ENCODE measurements at places on chromosomes 7 and 10. TPM values are rescaled to one million over a fixed set of nuclear protein-coding genes. Genes with fewer than 3 reads are reported as not detected.

Gene TUBAL3
- not detected for total RNA-seq

Gene CYP2E1
- not detected for total RNA-seq

Gene SLC16A12
- not detected for total RNA-seq

Gene CYP2C18
- total RNA-seq, result 0.36 TPM

Gene ADAM12
- total RNA-seq, result not detected

Gene FEZF1
- total RNA-seq, result not detected

Gene GRID2IP
- 0.12 TPM for total RNA-seq

Gene IKZF5
- total RNA-seq, result 16.2 TPM

Gene ZNHIT1
- 35.3 TPM for total RNA-seq

- H3K36me3 ChIP-seq, result peaks cover 21% of the 10 kb centered on the region
- no peak for DNase-seq
- H3K4me1 ChIP-seq, result no peaks in the 10 kb centered on the region
- no peak overlapping the region for H3K4me3 ChIP-seq
- no peaks in the 10 kb centered on the region for H3K27me3 ChIP-seq
These were observed 200.1 kb downstream of the LRRN3 start for GRCh38 chr7:111290982-111291381.

DNA sequence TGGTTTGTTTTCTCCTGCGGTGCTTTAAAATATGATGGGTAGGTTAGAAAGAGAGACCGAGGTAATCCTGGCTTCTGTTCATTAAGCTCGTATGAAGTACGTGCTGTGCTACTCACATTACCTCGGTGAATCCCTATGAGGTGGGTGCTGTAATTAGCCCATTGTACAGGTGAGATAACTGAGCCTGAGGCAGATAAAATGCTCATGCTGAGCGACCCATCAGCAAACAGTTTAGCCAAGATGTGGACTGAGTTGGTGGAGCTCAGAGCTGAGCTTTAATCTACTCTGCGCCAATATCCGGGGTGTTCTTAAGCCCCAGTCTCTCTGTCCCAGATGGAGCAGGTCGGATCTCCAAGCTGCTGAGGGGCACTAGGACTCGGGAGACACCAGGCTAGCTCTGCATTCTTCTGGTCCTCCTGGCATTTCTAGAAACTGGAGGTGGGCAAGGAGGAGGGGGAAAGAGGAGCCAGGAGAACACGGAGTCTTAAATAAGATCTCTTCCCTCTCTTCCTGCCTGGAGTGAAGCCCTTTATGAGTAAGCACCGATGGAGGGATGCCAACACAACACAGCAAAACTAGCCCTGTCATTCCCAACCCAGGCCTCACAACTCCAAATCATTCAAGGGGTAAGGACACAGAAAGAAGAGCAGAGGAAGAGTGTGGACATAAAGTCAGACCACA, 458.5 kb downstream of the KCNMA1 start:
- no peaks in the 10 kb centered on the region for H3K4me1 ChIP-seq
- peaks cover 21% of the 10 kb centered on the region for H3K27me3 ChIP-seq
- H3K27ac ChIP-seq, result no peak overlapping the region
- no peak for DNase-seq
- H3K36me3 ChIP-seq, result no peaks in the 10 kb centered on the region
- no peak overlapping the region for H3K4me3 ChIP-seq

- peaks cover 31% of the 10 kb centered on the region for H3K4me1 ChIP-seq
- H3K36me3 ChIP-seq, result no peaks in the 10 kb centered on the region
- peak overlapping the region; percentile 59 for H3K4me3 ChIP-seq
- H3K27ac ChIP-seq, result peak overlapping the region; percentile 31
- H3K27me3 ChIP-seq, result no peaks in the 10 kb centered on the region
- peak; percentile 44 for DNase-seq
These were observed 167.9 kb upstream of the PRSS1 start for GRCh38 chr7:142581341-142581740.

DNA sequence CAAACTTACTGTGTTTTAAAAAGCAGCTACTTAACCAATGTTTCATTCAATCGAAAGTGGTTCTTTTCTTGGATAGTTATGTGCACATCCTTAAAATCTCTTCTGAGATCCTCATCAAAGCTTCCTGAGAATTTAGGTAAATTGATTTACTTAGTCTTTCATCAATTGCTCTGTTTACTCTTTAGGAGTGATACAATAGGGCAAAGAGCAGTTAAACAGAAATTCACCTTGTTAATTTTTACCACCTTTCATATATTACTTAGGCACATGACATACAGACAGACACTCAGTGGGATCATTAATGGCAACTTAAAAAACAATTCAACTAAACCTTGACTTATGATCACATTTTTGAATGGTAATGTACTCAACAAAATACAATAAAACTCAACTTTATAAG, 456.3 kb downstream of the DGKB start:
- no peak overlapping the region for H3K27ac ChIP-seq
- DNase-seq, result no peak
- H3K4me1 ChIP-seq, result peaks cover 7% of the 10 kb centered on the region
- H3K4me3 ChIP-seq, result no peak overlapping the region

- peaks cover 23% of the 10 kb centered on the region for H3K36me3 ChIP-seq
- H3K4me3 ChIP-seq, result peak overlapping the region; percentile 87
- H3K27ac ChIP-seq, result peak overlapping the region; percentile 90
- H3K27me3 ChIP-seq, result no peaks in the 10 kb centered on the region
- H3K4me1 ChIP-seq, result peaks cover 66% of the 10 kb centered on the region
These were observed 507 bp downstream of the SAR1A start for GRCh38 chr10:70169649-70170364.

DNA sequence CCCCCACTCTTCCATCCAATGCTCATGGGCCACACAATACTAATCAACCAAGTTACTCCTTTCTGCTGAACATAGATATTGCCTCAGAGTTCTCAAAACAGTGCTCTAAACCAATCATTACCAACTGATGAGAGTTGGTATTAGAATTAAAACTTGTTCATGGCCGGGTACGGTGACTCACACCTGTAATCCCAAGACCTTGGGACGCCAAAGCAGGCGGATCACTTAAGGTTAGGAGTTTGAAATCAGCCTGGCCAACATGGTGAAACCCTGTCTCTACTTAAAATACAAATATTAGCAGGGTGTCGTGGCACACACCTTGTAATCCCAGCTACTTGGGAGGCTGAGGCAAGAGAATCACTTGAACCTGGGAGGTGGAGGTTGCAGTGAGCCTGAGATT, 8.2 kb downstream of the TM9SF3 start:
- no peak for DNase-seq
- H3K4me3 ChIP-seq, result no peak overlapping the region
- H3K27me3 ChIP-seq, result no peaks in the 10 kb centered on the region
- H3K4me1 ChIP-seq, result peaks cover 70% of the 10 kb centered on the region
- peaks cover 27% of the 10 kb centered on the region for H3K36me3 ChIP-seq

GRCh38 chr10:129440722-129441316, 26.2 kb upstream of the MGMT start:
- no peaks in the 10 kb centered on the region for H3K36me3 ChIP-seq
- DNase-seq, result no peak
- no peaks in the 10 kb centered on the region for H3K4me1 ChIP-seq
- H3K27me3 ChIP-seq, result no peaks in the 10 kb centered on the region
- H3K27ac ChIP-seq, result no peak overlapping the region
- no peak overlapping the region for H3K4me3 ChIP-seq

DNA sequence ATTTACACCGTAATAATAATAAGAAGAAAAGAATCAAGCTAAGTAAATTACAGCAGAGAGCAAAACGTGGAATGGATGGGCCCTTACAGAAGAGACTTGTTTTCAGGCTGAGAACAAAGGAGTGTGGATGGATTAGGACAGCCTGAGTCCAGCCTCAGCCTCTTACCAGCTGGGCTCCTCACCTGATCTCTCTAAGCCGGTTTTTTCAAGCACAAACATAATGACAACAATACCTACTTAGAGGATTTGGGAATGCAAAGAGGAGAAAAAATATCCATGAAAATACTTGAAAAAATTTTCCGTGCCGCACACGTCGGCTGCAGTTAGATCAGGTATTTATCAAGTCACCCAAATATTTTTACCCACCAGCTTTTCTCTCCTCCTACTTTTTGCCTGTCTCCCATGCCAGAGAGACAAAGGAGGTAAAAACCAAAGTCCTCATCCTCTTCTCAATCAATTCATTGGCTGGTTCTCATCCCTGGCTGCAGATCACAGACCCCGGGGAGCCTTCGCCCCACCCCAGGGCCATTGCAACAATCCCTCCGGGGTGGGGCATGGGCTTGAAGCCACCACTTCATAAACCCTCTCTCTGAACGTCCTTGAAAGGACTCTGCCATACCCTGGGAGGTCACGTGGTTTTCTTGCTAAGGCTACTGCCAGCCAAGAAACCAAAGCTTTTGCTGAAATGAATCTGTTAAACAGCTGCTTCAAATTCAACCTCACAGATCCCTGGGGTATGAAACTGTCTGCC, 29.7 kb upstream of the GTF2I start:
- H3K4me1 ChIP-seq, result peaks cover 2% of the 10 kb centered on the region
- H3K27ac ChIP-seq, result no peak overlapping the region
- DNase-seq, result no peak
- H3K36me3 ChIP-seq, result no peaks in the 10 kb centered on the region
- H3K4me3 ChIP-seq, result no peak overlapping the region
- no peaks in the 10 kb centered on the region for H3K27me3 ChIP-seq

DNA sequence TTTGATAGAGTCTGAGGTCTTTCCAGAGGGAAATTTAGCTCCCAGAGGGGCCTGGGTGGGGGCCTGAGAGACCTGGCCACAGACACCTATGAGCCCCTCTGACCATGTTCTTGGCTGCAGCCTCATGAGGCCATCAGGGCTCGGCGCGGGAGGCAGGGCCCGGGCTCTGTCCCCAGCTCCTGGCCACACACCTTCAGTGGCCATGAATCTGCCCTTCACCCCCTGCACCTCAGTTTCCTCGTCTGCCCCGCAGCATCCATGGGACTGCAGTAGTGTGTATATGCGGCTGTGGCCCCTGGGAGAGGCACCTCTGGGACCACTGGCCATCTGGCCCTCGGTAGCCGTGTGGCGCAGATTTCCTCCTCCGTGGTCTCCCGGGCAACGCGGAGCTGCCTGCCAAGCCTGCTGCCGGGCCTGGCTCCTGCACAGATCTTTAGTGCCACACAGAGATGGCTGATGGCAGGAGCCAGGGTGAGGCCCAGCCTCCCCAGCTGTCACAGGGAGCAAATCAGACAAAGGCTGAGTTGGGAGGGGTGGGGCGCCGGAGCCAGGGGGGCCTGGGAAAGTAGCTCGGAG, 23.6 kb upstream of the ADCYAP1R1 start:
- peaks cover 16% of the 10 kb centered on the region for H3K4me1 ChIP-seq
- DNase-seq, result no peak
- no peak overlapping the region for H3K27ac ChIP-seq
- peaks cover 2% of the 10 kb centered on the region for H3K36me3 ChIP-seq
- H3K4me3 ChIP-seq, result no peak overlapping the region
